ENCODE measurements at places on chromosomes 5 and 9.

DNA sequence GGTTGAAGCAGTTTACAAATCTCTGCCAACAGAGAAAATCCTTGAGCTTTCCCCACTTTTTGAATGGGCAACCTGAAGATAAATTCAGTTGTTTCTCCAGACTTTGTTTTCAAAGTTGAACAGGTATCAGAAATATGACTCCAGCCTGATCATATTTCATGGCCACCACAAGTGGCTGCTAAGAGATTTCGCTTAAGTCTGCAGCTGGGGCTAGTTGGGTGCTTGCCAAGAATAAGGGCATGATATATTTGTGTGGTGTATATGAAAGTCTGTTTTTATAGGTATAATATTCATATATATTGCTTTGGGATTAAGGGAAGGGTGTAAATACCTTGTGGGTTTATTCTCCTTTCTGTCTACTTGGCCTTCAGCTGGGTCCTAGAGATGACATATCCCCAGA, 168.4 kb upstream of the GDNF start:
- DNase-seq: no peak

GRCh38 chr9:109801484-109801883, 21.5 kb downstream of the PALM2AKAP2 start:
- no peak for DNase-seq

DNA sequence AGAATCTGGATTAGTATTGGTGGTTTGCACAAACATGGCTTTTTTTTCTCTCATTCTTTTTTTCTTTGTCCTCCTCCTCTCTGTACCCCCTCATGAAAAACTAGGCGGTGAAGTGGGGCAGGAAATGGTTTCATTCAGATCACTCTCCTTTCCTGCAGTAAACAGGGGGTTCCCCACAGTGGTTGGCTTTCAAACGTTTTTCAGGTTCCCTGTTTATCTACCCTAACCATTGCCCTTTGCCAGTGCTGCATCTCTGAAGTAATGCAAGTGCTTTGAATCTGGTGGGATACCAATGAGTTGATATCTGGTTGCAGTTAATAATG, 29.8 kb downstream of the NR4A3 start:
- peak; percentile 28 for DNase-seq

- DNase-seq: peak; percentile 75
These were observed 14.7 kb upstream of the CXXC5 start for GRCh38 chr5:139633295-139634027.

DNA sequence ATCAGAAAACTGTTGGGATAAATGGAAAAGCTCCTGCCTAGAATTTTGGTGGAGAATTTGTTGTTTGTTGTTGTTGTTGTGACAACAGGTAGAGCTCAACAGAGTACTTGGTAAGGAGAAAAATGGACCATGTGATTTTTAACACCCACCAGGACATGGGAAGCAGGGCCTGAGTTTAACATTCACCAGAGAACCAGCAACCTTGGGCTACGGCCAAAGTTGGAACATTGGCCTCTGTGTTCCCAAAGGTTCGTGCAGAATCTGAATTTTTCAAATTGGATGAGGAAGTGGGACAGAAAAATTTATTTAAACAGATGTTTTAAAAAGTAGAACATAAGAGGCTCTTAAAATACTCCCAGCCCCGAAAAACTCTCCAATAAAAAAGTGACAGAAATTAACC, 127.0 kb downstream of the GNA14 start:
- no peak for DNase-seq

- DNase-seq: no peak
These were observed 139.7 kb downstream of the FBXO4 start for GRCh38 chr5:42064821-42065220.

GRCh38 chr5:148682058-148683026, 28.0 kb upstream of the HTR4 start:
- DNase-seq: no peak

Data from GM13976 (cell line).